Stimulated activated CD4-positive, alpha-beta T cell treated with anti-CD3 and anti-CD28 coated beads, Interleukin-2, amount 100 ng/mL, for 4 hours (primary cell): ENCODE measurements at places on chromosomes 3 and 15.

- DNase-seq = peak; percentile 79
Observed at GRCh38 chr3:184135149-184135910, at the start of gene EIF2B5. Gene EIF2B5, plus strand, starts transcription at chr3:184135358. Its CDS starts 28 bp downstream, at chr3:184135386.

- no peak for DNase-seq
Observed at GRCh38 chr15:64236156-64236894, 73.5 kb upstream of the PPIB start.

- no peak for DNase-seq
Observed at GRCh38 chr3:18809640-18810305, 338.5 kb upstream of the KCNH8 start.

GRCh38 chr3:34972481-34972880 lies 666.8 kb upstream of the ARPP21 start:
- DNase-seq = no peak

DNA sequence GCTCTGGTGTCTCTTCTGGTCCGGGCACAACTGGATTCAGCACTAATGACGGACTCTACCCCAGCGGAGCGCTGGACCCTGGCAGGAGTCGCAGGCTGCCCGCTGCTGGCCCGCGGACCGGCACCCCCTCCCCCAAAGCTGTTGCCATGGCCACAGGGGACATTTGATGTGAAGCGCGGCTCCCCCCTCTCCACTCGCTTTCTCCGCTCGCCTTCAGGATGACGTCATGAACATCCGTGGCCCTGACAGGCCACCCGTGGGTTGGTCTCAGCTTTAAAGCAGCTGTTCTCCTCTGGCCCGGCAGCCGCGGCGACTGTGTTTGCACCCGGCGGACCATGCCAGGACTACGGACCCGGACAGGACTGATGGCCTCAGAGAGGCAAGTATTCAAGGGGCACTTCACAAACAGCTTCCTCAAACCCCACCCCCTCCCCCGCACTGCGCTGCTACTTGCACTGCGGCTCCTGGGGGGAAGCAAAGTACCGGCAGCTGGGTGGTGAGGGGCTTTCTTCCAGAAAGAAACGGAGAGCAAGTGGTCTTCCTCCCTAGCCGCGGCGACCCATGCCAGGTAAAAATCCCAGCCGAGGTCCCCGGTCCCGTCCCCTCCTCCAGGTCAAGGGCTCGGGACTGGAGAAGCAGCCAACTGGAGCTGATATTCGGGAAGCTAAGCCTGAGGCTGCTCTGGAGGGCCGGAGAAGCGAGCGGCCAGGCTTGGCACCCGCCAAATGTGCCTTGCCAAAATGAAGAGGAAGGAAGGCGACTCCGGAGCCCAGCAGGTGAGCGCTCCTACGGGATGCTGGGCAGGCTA lies 16.6 kb upstream of the AEN start:
- no peak for DNase-seq

- no peak for DNase-seq
Observed at GRCh38 chr3:193499801-193500485, 54.8 kb downstream of the ATP13A4 start.

GRCh38 chr3:97763586-97764406 lies 762 bp upstream of the ARL6 start:
- no peak for DNase-seq

- no peak for DNase-seq
Observed at GRCh38 chr3:46334741-46335478, 19.0 kb upstream of the CCR2 start.

GRCh38 chr3:9422712-9423424 lies 25.5 kb downstream of the SETD5 start:
- DNase-seq = no peak

GRCh38 chr3:46746711-46747110 lies 29.0 kb upstream of the PRSS50 start:
- DNase-seq = no peak

- DNase-seq = no peak
Observed at GRCh38 chr3:107117922-107118536, 259.2 kb upstream of the CCDC54 start.

DNA sequence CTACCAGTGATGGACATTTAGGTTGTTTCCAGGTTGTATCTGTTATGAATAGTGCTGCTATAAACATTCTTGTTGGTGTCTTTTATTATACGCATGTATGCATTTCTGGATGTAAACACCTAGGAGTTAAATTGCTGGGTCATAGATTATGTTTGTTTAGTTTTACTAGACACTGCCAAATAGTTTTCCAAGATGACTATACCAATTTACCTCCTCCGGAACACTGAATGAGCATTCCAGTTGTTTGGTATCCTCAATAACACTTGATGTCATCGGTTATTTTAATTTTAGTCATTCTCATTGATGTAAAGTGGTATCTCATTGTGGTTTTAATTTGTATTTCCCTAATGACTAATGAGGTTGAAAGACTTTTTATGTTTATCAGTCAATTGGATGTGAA lies 36.6 kb upstream of the ARID3B start:
- no peak for DNase-seq

GRCh38 chr15:64249406-64249805 lies 86.6 kb upstream of the PPIB start:
- DNase-seq = no peak

DNA sequence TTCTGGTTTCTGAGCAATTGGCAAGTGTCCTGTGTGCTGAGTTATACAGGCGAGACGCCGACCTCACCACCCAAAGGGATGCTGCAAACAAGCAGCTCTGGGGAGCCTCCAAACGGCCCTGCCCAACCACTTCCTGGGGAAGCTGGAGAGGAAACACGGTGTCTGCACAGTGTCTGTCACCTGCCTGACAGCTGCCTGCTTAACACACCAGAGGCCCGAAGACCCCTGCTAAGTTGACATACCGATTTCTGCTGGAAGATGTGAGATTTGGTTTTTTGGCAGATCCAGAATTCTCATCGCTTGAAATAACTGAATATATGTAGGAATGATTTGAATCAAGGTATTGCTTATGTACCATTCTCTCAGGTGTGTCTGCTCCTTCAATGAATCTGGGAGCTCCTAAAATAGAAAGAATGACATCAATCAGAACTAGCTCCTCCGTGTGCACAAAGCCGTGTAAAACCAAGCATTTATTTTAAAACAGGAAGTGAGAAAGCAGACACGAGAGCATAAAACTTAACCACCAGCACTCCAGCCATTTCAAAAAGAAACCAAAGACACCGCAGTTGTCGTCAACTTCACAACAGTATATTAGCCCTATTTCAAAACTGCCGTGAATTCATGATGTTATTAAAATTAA lies 27.2 kb downstream of the LRRC2 start:
- peak; percentile 56 for DNase-seq

GRCh38 chr3:90018779-90019178 lies 911.4 kb downstream of the EPHA3 start:
- DNase-seq = no peak
